ENCODE measurements at places on chromosomes 6 and 20. TPM values are rescaled to one million over a fixed set of nuclear protein-coding genes. Genes with fewer than 3 reads are reported as not detected.

- no peak for ATAC-seq
These were observed 183.8 kb downstream of the PTPRK start for GRCh38 chr6:128336436-128337095.

DNA sequence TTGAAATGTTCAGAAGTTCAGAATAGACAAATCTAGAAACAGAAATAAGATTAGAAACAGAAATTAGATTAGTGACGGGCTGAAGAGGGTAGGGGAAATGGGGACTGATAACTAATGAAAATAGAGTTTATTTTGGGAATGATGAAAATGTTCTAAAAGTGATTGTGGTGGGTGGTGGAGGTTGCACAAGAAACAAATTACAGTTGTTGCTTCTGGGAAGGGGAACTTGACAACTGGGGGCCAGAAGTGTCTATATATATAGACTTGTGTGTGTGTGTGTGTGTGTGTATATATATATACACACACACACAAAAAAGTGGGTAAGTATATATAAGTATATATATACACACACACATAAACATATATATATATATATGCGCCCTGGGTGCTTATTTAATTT is 86.5 kb upstream of the RREB1 start:
- no peak for ATAC-seq

- ATAC-seq, result no peak
These were observed 259.0 kb upstream of the OPRM1 start for GRCh38 chr6:153780011-153780410.

GRCh38 chr20:7458459-7458858 is 481.8 kb downstream of the HAO1 start:
- no peak for ATAC-seq

- ATAC-seq, result no peak
These were observed 90.0 kb upstream of the IFNGR1 start for GRCh38 chr6:137309078-137309762.

DNA sequence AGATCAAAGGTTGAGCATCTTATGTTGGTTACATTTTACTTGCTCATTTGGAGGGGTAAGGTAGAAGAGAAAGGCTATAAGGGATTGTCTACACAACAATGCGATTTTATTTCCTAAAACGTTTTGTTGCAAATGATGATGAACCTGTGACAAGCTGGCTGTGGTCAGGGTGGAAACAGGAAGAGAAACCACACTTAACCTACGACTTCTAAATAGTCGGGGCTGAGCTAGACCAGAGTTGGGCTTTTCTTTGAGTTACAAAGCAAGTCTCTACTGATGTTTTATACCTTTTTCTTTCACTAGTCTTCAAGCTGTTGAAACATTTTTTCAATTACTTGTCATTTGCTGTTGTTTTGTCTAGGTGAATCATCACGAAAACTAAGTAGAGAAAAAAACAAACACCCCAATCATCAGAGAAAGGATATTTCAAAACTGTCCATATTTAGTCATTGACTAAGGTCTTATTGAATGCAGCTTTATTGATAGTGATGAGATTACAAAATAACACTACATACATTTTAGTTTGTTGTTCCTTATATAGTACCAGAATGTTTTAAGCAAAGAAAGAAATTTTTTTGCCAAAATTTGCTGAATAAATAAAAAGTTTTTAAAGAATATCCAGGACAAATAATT is 18.0 kb downstream of the KLHL31 start:
- peak; percentile 60 for ATAC-seq

GRCh38 chr20:49785149-49785851 is 27.3 kb upstream of the SLC9A8 start:
- no peak for ATAC-seq

GRCh38 chr6:157785636-157786035 is 37.4 kb upstream of the SNX9 start:
- no peak for ATAC-seq

- no peak for ATAC-seq
These were observed 83.6 kb downstream of the CEP57L1 start for GRCh38 chr6:109178921-109179320.

GRCh38 chr20:19832875-19833274 is 74.8 kb downstream of the RIN2 start:
- ATAC-seq, result peak; percentile 62

DNA sequence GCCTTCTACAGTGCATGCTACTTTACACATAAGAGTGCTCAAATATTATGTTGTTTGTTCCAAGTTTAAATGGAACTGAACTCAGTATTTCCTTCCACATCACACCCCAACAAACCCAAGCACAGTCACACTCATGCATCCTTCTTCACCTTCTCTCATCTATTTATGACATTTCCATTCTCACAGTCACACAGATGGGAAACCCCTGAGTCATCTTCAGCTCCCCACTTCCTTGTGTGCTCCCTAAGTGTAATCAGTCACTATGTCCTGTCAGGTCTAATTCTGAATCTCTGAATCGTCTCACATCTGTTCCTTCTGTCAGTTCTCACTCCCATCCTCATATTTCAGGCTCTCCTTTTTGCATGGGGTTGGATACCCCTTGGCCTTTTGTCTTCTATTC is 96.0 kb downstream of the RIMS1 start:
- no peak for ATAC-seq

GRCh38 chr6:151207674-151208073 is 32.1 kb upstream of the AKAP12 start:
- ATAC-seq, result no peak

- ATAC-seq, result no peak
These were observed 548 bp downstream of the SALL4 start for GRCh38 chr20:51801823-51802123.

DNA sequence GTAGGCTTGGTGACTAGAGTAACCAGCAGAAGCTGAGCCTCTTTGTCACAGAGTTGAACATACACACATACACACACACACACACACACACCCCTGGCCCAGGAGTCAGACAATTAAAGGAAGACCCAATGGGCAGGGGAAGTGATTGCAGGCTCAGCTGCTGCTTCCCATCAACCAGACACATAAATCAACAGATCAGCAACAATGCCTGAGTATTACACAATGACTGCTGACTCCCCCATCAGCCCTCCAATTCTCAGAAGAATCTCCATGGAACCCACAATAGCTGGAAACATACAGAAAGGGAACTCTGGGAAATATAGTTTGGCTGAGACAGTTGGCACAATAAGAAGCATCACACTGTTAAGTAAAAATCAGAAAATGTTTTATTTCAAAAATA is 270.4 kb upstream of the PLCB4 start:
- ATAC-seq, result no peak

- no peak for ATAC-seq
These were observed 15.3 kb upstream of the COL12A1 start for GRCh38 chr6:75221116-75221515.

- no peak for ATAC-seq
These were observed 347.6 kb upstream of the MMS22L start for GRCh38 chr6:97630604-97631003.

DNA sequence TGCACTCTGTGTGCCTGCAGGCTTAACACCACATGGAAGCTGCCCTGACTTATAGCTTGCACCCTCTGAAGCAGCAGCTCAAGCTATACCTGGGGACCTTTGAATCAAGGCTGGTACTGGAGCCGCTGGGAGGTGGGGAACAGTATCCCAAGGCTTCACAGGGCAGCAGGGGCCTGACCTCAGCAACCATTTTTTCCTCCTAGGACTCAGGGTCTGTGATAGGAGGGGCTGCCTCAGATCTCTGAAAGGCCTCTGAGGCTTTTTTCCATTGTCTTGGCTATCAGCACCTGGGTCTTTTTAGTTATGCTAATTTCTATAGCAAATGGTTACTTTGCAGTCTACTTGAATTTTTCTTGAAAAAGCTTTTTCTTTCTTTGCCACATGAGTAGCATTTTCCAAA is 80.2 kb upstream of the OPRM1 start:
- ATAC-seq, result no peak

GRCh38 chr20:14406495-14406894 is 69.1 kb upstream of the FLRT3 start:
- no peak for ATAC-seq

DNA sequence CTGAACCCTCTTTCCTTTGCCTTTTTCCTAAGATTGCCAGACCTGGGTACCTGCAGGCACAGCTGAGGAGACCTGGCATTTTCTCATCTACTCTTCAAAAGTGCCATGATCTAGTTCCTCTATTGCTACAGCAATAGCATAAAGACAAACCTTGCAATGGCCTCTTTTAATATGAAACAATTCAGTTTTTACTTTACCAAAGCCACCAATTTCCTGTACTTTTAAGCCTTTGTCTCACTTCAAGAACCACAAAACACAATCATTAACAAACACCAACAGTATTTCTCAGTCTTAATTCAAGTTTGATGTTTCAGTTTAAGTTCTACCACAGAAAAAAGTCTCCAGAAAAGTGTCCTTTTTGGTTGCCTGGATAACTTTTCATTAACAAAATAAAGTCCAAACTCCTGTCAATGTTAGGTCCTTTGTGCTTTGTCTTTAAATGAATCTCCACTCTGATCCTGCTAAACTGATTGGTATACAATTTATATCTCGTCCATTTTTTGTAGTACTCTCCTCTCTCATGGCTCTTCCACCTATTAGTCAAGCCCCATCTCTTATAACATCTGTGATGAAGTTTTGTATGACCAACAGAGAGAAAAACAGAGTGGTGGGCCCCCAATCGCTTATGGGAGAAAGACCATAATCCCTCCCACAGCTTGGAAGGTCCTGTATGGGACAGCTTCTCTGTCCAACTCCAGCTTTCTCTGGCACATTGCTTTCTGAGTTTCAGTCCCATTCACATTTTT is 50.5 kb upstream of the THEMIS start:
- ATAC-seq, result peak; percentile 68

The ABHD16B gene
- total RNA-seq, result not detected

The CST7 gene
- 41.7 TPM for total RNA-seq

The CCDC167 gene
- 78.5 TPM for total RNA-seq

The EYA2 gene
- total RNA-seq, result not detected

The FAM162B gene
- total RNA-seq, result not detected

The DEFB123 gene
- not detected for total RNA-seq

The ECT2L gene
- not detected for total RNA-seq

The FYN gene
- 326 TPM for total RNA-seq

The WFDC10B gene
- not detected for total RNA-seq

The SLC44A4 gene
- total RNA-seq, result 0.39 TPM

The SUMO4 gene
- 16.4 TPM for total RNA-seq
